ENCODE measurements at places on chromosomes 3 and 15.

- DNase-seq = no peak
These were observed 364.1 kb upstream of the KCNMB2 start for GRCh38 chr3:178172121-178172520.

GRCh38 chr3:179546814-179547241 lies 15.9 kb upstream of the ACTL6A start:
- DNase-seq = no peak

DNA sequence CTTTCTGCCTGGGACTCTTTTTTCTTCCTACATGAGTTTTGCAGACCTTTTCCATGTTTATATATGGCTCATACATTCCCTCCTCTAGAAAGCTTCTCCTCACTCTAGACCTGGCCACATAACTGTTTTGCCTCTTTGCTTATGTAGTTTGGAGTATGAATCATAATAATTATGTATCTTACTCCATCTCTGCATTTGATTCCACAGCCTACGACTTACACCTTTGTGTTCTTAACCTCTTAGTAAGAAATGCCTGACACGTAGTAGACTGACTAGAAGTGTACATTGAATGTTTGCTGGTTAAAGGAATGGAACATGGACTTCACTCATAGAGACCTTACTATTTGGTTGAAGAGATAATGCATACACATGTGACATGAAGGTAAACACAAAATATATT lies 56.4 kb downstream of the MBNL1 start:
- DNase-seq = no peak

- no peak for DNase-seq
These were observed 24.4 kb downstream of the MLH1 start for GRCh38 chr3:37017683-37018082.

GRCh38 chr3:127712881-127713771 lies 40.4 kb downstream of the ABTB1 start:
- no peak for DNase-seq

DNA sequence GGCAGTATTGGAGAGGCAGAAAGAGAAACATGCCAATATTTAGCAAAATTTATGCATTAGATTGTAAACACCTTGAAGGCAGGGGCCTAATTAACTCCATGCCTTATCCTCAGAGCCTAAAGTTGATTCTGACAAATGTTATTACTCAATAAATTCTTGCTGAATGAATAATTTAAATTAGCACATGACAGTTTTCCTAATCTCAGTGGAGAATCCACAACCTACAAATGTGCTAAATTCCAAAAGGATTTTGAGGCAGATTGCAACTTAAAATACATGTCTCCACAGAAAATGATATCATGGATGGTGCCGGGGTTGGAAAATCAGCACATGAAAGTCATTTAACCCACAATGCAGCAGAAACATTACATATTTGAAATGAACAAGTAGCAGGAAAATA lies 41.1 kb upstream of the NANOGP8 start:
- no peak for DNase-seq

DNA sequence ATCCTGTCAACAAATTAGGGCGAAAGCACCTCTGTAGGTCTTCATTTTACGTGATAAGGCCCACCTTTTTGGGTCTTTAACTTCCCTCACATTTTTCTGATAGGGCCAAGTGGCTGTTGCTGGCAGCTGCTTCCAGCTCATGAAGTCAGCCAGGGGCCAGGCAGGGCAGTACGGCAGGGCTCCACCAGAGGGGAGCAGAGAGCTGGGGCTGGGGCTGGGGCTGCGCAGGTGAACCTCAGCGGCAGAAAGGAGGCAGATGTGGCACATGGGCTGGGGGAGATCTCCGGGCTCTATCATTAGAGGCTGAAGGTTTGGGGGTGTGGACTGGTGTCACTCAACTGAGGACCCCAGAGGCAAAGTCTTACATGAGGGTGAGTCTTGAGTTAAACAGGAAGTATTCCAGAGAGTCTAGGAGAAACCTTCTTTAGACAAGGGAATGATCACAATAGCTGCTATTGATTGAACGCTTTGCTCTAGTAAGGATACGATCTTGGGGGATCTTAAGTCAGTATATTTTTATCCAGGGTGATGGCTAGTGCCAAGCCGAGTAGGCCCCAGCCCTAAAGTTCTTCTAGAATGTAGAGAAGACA lies 62.8 kb upstream of the MEX3B start:
- DNase-seq = peak; percentile 76

DNA sequence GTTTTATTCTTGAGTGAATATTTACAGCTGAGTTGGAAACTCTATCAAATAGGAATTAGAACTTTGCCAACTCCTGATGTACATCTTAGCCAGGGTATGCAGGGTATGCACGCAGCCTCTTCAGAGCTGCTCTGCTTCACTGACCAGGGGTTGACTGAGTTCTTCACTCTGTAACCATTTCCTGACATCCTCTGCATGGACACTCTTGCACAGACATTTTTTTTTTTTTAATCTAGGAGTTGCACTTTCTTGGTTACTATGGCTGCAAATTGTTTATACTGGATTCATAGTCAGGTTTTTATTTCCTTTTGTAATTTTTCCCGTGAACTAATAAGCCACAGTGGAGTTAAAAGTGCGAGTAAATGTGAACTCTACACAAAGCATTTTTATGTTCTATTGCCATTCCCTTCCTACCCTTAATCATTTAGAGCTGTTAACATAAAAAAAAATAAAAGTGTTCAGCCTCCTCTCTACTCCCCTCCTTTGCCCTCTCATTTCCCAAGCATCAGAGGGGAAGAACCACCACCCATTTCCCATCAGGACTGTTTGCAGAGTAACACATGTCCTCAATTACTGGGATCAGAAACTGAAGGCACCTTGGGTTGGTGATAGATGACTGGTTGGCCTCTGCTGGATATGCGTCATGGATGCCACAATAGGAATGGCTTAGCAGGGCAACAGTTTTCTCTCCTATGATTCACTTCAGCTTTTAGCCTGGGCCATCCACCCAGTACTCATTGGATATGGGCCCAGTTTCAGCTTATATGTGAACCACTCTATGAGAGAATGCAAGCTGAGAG lies 54.0 kb downstream of the DUT start:
- DNase-seq = no peak

DNA sequence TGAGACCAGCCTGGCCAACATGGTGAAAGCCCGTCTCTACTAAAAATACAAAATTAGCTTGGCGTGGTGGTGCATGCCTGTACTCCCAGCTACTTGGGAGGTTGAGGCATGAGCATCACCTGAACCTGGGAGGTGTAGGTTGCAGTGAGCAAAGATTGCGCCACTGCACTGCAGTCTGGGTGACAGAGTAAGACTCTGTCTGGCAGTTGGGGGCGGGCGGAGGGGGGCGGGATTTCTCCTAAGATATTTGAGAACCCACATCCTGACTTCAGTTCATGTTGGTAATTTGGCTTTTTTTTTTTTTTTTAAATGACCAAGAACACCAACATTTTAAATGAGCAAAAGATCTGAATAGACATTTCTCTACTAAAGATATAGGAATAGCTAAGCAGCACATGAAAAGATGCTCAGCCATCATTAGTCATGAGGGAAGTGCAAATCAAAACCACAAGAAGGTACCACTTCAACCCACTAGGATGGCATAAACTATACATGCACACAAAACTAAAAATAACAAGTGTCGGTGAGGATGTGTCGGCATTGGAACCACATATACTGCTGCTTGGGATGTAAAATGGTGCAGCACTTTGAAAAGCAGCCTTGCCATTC lies 75.6 kb upstream of the LMOD3 start:
- no peak for DNase-seq

GRCh38 chr3:47443611-47443995 lies 32.1 kb downstream of the SCAP start:
- DNase-seq = no peak

DNA sequence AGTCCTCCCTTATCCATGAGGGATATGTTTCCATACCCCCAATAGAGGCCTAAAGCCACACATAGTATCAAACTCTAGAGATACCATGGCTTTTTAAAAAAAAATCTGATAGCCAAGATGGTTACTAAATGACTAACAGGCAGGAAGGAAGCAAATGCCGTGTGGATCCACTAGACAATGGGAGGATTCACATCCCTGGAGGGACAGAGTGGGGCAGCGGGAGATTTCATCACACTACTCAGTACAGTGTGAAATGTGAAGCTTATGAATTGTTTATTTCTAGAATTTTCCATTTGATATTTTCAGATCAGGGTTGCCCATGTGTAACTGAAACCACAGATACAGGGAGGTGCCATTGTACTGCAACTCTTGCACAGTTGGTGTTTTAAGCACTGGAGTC lies 826.6 kb downstream of the SQOR start:
- no peak for DNase-seq

DNA sequence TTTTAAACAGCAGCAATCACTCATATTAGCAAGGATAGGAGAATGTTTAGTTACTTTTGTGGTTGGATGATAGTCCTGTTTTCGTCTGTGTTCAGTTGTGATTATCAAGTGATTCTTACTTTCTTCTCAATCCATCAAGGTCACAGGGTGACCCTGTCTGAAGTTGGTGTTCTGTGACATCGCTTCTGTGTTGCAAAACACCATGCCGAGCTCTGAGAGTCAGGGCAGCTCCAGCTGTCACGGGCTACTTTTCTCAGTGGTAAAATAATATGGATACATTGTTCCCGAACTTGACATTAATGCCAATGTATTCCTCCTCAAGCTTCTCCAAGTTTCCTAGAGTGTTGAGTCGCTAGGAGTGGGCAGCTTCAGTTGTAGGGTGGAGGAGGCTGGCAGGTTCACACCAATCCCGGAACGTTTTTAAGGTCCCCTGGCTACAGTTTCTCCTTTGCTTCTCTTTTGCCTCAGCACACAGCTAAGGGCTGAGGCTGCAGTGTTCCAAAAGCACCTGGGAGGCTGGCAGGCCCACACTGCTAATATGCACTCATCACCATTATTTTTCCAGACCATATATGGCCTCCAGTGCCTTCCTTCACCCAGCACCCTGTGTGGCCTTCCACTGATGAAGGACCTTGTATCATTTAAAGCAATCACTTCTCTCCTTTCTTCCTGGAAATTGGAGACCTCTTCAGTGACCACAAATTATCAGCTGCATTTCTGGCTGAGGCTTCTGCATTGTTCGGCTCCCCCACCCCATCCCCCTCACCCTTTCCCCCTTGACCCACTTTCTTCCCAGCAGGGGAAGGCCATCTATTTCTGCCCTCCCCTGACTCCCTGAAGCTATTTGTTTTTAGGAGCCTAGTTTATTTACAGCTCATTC lies 25.8 kb downstream of the COLQ start:
- DNase-seq = no peak

DNA sequence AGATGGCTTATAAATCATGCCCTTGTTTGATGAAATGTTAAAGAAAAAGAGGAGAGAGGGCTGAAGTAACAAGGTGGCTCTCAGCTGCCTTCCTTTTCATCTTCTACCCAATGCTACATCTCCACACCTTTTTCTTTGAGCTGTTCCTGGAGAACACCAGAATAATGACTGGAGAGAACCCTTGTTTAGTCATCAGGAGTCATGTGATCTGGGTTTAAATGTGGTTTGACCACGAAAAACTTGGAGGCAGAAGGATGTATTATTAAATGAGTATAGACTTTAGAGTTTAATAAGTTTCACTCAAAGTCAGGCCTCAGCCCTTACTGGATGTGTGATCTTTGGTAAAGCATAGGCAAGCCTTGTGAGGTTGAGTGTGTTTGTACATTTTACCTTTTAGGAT lies 230.3 kb upstream of the TBL1XR1 start:
- DNase-seq = no peak

GRCh38 chr3:38349684-38350359 lies 3.2 kb downstream of the XYLB start:
- no peak for DNase-seq

DNA sequence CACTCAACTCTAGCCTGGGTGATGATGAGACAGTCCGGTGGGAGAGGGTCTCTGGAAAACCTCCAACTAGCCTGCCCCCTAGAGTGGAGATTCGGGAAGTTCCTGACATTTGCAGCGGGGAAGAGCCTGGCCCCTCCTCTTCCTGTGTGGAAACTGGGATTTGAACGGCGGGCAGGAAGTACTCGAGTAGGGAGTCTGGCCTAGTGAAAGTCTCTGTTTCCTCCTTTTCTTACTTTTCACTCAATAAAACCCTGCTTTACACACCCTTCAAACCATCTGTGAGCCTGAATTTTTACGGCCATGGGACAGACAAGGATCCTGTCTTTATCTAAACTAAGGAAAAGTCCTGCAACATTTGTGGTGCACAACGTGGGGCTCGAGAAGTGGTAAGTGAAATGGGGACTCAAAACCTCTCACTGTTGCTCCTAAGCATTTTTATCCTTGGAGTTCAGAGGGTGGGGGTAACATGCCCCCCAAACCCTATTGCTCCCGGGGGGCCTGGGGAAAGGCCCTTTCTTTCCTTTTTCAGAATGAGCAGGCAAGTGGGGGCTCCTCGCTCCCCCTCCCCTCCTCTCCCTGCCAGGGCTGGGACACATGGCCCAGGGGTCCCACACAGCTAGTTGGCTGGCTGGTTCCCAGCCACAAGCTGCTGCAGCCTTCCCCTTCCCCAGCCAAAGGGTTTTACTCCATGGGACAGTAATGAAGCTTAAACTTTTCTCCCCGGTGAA lies 224.7 kb upstream of the GBE1 start:
- DNase-seq = no peak

GRCh38 chr3:12471241-12471640 lies 13.0 kb upstream of the TSEN2 start:
- peak; percentile 44 for DNase-seq

- no peak for DNase-seq
These were observed 70.5 kb upstream of the LIPC start for GRCh38 chr15:58361273-58361759.

- no peak for DNase-seq
These were observed 35.7 kb downstream of the ATG7 start for GRCh38 chr3:11307830-11308432.

DNA sequence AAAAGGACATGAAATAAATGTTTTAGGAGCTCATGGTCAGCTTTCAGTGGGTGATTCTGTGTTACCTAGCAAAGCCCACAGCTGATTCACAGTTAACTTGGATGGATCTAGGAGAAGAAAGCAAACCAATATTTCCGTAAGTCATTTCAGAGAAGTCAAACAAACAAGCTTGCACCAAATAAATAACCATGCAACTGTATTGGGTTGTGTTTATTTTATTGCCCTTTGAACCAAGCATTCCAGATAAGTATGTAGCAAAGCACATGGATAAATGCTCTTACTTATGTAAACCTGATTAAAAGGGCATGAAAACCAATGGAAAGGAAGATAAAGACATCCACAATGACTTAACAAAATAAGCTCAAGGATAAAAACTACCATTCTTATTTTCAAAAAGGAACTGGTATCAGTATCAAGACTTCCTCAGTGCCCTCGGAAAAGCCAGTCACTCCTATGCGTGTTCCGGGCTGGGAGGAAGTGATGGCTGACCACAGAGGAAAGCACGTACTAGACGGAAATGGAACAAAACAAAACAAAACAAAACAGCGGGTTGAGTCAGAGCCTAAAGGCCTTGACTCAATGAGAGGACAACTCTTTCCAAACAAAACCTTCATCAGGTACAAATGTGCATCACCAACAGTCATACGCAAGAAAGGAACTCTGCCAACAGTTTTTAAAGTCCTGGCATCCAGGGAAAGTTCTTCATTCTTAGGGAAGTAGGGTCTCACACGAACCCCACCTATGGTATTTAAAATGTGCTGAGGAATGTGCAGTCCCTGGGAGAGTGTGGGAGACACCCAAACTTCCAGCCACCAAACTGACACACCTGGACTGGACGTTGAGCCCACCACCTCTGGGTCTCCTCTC lies 103.3 kb downstream of the SNRK start:
- no peak for DNase-seq

- DNase-seq = no peak
These were observed 4.6 kb downstream of the WDR93 start for GRCh38 chr15:89695198-89695597.

- DNase-seq = no peak
These were observed 20.4 kb downstream of the TMOD2 start for GRCh38 chr15:51771773-51772172.

- no peak for DNase-seq
These were observed 41.8 kb upstream of the UTS2B start for GRCh38 chr3:191372122-191372521.

GRCh38 chr3:153028381-153028780 lies 133.6 kb upstream of the RAP2B start:
- no peak for DNase-seq
